ENCODE measurements at places on chromosomes 11 and 22.

- no peaks in the 10 kb centered on the region for H3K27me3 ChIP-seq
- no peak for DNase-seq
- no peak overlapping the region for H3K27ac ChIP-seq
Measured at GRCh38 chr11:116911976-116912734, 74.7 kb upstream of the APOA1 start.

DNA sequence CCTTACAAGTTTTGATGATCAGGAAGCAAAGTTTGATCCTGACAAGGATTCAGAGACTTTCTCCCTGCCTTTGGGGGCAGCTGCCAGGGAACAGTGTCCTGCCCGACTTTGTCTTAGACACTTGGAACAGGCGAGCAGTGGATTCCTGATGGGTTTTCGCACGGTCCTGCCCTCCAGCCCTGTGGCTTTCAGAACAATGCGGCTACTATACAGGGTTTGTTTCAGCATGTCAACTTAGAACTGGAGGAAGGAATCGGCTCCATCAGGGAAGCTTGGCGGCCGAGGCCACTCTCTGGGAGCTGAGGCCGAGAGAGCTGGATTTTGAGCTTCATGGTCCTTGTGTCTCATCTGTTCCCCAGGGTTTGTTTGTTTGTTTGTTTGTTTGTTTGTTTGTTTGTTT, 11.5 kb downstream of the ANO1 start:
- peaks cover 56% of the 10 kb centered on the region for H3K4me1 ChIP-seq
- H3K36me3 ChIP-seq, result no peaks in the 10 kb centered on the region
- no peak for DNase-seq
- no peak overlapping the region for H3K27ac ChIP-seq
- peaks cover 44% of the 10 kb centered on the region for H3K27me3 ChIP-seq

GRCh38 chr22:20843501-20843900, 15.1 kb downstream of the PI4KA start:
- H3K4me3 ChIP-seq, result no peak overlapping the region
- peaks cover 27% of the 10 kb centered on the region for H3K4me1 ChIP-seq
- no peaks in the 10 kb centered on the region for H3K36me3 ChIP-seq

GRCh38 chr22:49616356-49617231, 211.1 kb downstream of the BRD1 start:
- H3K27ac ChIP-seq, result no peak overlapping the region
- H3K4me3 ChIP-seq, result no peak overlapping the region
- H3K27me3 ChIP-seq, result peaks cover 21% of the 10 kb centered on the region
- H3K36me3 ChIP-seq, result no peaks in the 10 kb centered on the region
- DNase-seq, result no peak

DNA sequence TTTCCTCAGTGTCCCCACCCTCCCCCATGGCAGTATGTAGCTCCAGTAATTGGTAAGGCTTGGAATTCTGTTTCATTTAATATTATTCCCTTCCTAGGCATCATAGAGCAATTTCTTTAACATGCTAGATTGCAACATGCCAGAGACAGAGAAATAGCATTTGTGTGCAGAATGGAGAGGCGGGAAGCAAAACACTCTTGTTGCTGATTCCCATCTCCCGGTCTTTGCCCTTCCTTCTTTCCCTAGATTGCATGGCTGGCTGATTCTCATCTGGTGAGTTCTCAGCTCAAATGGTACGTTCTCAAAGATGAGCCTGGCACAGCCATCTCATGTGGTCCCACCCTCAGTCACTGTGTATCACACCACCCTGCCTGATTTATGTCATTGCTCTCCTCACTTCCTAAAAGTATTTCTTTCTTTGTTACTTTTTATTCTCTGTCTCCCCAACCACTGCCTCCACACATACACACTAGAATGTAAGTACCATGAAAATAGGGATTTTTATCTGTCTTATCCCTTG, 66.9 kb downstream of the ARFGAP2 start:
- DNase-seq, result no peak
- peak overlapping the region; percentile 15 for H3K4me3 ChIP-seq
- H3K36me3 ChIP-seq, result peaks cover 12% of the 10 kb centered on the region

GRCh38 chr11:10634407-10634806, 59.1 kb downstream of the IRAG1 start:
- no peak overlapping the region for H3K27ac ChIP-seq
- peaks cover 28% of the 10 kb centered on the region for H3K4me1 ChIP-seq
- no peak overlapping the region for H3K4me3 ChIP-seq
- H3K27me3 ChIP-seq, result peaks cover 3% of the 10 kb centered on the region
- DNase-seq, result no peak

DNA sequence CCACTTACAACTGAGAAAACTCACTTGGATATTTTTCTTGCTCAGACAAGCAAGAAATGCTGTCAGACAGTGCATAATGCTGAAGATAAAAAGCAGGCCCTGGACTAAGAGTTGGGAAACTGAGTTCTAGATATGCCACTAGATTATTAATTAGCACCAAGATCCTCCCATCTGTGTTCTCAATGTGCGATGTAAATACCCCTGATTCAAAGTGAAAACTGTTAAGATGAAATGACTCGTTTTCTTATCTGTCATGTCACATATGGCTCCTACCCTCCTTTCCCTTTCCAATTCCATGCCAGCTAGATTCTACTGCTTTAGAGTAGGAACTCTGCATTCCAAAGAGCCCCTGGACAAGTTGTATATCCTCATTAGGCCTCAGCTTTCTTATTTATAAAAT, 88.9 kb upstream of the CLNS1A start:
- H3K27me3 ChIP-seq, result no peaks in the 10 kb centered on the region
- no peak for DNase-seq
- H3K4me3 ChIP-seq, result no peak overlapping the region

GRCh38 chr22:41768430-41768829, 32.0 kb upstream of the CCDC134 start:
- H3K27me3 ChIP-seq, result no peaks in the 10 kb centered on the region
- H3K36me3 ChIP-seq, result no peaks in the 10 kb centered on the region
- H3K4me1 ChIP-seq, result peaks cover 19% of the 10 kb centered on the region
- DNase-seq, result no peak

GRCh38 chr22:37769056-37769455, 38.7 kb upstream of the GCAT start:
- H3K27me3 ChIP-seq, result no peaks in the 10 kb centered on the region
- no peaks in the 10 kb centered on the region for H3K4me1 ChIP-seq
- no peak for DNase-seq
- H3K36me3 ChIP-seq, result peaks cover 40% of the 10 kb centered on the region
- H3K4me3 ChIP-seq, result no peak overlapping the region
- H3K27ac ChIP-seq, result no peak overlapping the region

DNA sequence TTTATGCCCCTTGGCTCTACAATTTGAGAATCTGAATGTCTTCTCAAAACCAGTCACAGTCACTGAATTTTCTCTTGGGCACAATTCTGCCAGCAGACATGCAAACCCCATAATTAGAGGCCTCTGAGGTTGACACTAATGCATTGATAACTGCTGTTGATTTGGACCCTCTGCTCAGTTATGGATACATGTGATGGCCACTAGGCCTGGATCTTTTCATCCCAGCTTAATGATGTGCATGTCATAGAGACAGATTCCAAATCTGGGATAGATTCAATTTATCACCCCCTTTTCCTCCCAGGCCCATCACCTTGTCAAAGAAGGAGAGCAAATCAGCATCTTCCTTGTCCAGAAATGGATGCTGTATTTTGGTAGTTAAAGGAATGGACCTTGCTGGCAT, 92.2 kb downstream of the C11orf91 start:
- H3K27me3 ChIP-seq, result peaks cover 10% of the 10 kb centered on the region
- H3K36me3 ChIP-seq, result peaks cover 16% of the 10 kb centered on the region
- DNase-seq, result no peak
- H3K4me1 ChIP-seq, result peaks cover 11% of the 10 kb centered on the region
- H3K4me3 ChIP-seq, result no peak overlapping the region

GRCh38 chr22:29707010-29707409, 12.8 kb upstream of the CABP7 start:
- no peak for DNase-seq
- H3K27me3 ChIP-seq, result peaks cover 93% of the 10 kb centered on the region
- H3K27ac ChIP-seq, result no peak overlapping the region
- H3K36me3 ChIP-seq, result no peaks in the 10 kb centered on the region
- H3K4me1 ChIP-seq, result peaks cover 32% of the 10 kb centered on the region

DNA sequence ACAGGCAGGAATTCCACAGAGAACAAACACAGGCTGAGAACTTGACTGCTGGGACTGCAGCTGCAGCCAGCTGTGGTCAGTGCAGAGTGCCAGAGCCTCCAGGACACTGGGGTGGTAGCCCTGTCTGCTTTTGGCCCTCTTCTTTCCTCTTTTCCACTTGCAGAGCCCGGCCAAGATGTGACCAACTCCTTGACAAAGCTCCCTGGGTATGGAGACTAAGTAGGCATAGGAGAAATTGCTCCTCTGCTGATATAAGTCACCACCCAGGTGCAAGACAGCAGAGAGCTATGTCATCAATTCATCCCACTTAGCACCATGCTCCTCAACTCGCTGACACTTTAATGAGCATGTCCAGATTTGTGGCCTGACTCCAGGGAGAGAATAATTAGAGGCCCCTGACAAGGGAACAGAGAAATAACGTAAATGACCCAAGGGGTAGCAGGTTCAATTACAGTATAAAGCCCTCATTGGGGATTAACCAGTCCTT, 369.4 kb upstream of the B3GAT1 start:
- DNase-seq, result no peak
- peaks cover 20% of the 10 kb centered on the region for H3K4me1 ChIP-seq
- no peaks in the 10 kb centered on the region for H3K36me3 ChIP-seq
- no peak overlapping the region for H3K27ac ChIP-seq
- H3K4me3 ChIP-seq, result no peak overlapping the region

DNA sequence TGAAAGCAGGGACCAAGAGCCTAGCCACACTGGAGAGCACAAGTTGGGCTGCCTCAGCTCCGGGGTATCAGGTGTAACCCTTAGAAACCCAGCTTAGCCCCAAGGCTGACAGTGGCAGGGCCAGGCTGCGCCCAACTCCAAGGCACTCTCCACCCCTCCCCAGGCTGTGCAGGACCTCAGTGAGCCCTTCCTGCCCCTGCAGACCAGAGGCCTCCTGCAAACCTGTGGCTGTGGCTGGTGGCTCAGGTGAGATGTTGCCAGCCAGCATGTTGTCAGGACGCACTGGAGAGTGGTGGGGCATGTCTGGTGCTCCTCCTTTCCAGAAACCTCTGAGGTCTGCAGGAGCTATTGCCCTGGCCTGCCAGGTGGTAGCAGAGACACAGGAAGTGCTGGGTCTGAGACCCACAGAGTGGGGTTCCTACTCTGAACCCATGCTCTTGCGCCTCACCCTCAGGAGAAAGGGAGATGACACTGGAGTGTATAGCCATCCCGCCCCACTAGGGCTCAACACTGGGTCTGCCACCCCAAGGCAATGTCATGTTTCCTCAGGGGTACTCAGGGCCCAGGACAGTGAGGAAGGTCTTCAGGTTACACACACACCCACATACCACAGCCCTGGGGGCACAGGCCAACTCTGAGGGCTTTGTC, 2.4 kb upstream of the SCARF2 start:
- H3K27ac ChIP-seq, result no peak overlapping the region
- no peak for DNase-seq
- peaks cover 19% of the 10 kb centered on the region for H3K36me3 ChIP-seq
- no peak overlapping the region for H3K4me3 ChIP-seq
- peaks cover 27% of the 10 kb centered on the region for H3K4me1 ChIP-seq

Data from nephron progenitor cell (in vitro differentiated cells).